Activated naive CD4-positive, alpha-beta T cell treated with anti-CD3 and anti-CD28 coated beads, Interleukin-2, amount 50 U/mL, for 72 hours (primary cell): ENCODE measurements at places on chromosomes 3 and 15.

DNA sequence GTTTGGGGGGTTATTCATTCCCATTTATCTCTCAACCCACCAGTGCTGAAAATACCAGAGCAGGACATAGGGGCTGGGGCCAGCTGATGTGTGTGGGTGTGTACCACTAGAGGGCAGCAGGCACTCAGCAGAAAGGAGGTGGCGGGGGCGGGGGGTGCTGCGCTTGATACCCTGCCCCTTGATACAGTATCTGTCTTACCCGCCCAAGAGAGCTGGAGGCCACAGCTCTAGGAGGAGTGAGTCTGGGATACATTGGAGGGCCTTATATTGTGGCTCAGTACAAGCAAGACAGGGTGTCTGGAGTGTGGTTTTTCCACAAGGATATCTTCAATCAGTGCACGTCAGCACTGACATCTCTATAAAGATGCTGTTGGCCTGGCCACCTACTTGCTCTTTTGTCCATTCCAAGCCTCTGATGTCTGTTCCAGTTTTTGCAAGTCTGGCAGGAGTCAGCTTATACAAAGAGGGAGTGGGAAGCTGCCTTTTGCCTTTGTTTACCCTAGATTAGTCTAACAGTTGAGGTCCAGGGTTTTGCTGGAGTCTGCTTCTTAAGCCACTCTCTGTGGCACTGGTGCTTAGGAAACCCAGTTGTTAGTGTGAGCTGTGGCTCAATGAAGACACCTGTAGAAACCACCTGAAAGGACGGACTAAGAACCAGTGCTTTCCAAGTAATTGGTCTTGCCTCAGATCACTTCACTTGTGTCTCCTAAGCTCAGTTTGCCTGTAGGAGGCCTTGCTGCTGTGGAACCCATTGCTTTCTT is 1.5 kb upstream of the RBM15B start:
- peak; percentile 61 for DNase-seq

DNA sequence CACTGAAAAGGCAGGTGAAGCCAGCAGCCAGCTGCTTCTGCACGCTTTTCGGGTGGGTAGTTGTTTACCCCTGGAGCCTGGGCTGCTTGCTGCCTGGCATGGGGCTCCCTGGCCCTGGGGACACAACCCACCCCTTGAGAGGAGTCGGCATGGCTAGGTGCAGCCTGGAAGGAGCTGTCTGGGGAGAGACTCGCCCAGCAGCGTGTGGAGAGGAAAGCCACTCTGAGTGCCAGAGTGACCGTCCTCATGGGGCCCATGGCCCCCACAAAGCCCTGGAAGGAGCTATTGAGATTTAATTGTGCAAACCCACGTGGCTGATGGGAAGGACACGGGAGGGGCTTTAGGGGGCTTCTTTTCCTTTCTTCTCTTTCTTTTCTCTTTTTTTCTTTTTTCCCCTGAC is 137.5 kb downstream of the OPA1 start:
- DNase-seq: no peak

GRCh38 chr15:89551550-89551949 is 23.7 kb upstream of the TICRR start:
- no peak for DNase-seq

DNA sequence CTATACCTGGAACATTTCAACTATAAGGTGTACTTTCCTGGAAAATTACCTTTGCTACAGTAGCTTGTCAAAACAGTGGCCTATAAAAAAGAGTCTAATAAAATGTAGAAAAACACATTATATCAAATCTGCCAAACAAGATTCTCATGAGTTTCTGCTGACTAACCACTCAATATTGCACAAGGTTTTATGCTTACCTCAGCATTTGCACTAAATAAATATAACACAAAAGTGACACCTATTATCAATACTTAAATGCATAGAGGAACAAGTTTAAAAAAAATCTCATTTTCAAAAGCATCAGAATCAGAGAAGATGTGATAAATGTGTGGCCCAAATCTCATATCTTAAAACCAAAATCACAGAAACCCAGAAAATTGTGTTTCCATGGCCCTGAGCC is 281.4 kb downstream of the RSL24D1 start:
- no peak for DNase-seq

- no peak for DNase-seq
These were observed 92.4 kb downstream of the OXNAD1 start for GRCh38 chr3:16357186-16358121.

DNA sequence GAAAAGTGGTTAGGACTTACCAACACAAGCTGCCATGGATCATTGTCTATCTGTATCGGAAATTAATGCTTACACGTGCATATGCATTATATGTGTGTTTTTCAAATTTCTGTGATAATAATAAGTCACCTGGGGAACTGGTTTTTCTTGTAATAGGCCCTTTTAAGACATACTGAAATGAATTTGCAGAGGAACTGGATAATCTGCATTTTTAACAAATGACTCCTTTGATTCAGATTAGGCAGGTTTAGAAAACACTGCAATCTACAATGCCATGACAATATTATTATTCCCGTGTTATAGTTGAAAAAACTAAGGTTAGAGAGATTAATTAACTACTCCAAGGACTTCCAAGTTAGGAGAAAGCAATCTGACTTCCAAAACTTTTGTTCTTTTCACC is 23.4 kb downstream of the STRIT1 start:
- DNase-seq: no peak

DNA sequence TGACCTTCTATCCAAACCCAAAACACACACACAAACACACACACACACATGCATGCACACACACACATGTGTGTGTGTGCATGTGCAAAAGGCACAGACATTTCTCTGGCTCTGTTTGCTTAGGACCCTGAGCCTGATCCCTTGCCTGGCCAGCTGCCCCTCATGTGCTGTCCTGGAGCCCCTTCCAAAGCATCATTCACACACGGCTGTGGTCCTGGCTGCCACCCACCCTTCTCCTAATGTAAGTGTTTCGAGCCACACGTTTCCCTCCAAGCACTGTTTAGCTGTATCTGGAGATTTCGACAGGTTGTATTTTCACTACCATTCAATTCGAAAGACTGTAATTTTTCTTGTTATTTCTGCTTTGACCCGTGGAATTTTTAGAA is 45.8 kb upstream of the KLF13 start:
- no peak for DNase-seq

DNA sequence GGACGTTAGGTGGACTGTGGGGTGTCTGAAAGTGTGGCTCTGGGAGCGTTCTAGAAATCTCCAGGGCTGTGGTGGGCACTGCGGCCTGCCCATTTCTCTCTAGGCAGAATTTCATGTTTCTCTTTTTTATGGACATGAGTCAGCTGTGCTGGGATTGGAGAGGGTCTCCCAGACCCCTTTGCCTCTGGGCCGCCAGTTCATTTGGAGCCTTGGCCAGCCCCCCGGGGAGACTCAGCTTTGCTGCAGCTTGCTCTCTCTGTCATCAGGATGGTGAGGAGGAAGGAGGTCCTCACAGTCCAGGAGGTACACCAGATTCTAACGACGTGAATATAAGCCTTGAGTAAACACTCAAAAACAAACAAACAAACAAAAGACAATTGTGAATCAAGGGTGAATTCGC is 149.6 kb upstream of the RGMA start:
- DNase-seq: no peak

GRCh38 chr15:41950489-41950888 is 21.9 kb downstream of the EHD4 start:
- DNase-seq: no peak

GRCh38 chr3:188041193-188041592 is 112.8 kb upstream of the LPP start:
- no peak for DNase-seq

- no peak for DNase-seq
These were observed 62.9 kb downstream of the EFCAB12 start for GRCh38 chr3:129365296-129366136.

GRCh38 chr3:50737906-50738598 is 63.3 kb downstream of the DOCK3 start:
- DNase-seq: no peak

GRCh38 chr3:23519314-23520208 is 286.2 kb upstream of the UBE2E1 start:
- DNase-seq: no peak

DNA sequence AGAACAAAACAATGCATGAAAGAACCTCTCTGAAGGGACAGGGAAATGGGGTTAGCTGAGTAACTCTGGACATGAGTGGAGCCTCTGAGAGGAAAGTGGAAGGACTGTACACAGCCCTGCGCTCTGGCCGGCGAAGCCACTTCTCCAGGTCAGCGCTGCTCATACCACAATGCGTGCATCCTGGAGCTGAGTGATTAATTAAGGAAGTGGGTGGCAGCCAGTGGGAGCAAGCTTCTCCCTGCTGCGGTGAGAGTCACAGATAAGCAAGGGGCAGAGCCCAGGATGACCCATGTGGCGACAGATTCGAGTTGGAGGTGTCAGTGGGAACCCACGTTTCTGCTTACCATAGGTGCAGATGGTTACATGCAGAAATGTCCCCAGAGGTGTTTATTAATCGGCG is 48.0 kb downstream of the KLF15 start:
- DNase-seq: no peak

GRCh38 chr3:120796976-120797375 is 54.4 kb downstream of the GTF2E1 start:
- DNase-seq: no peak

GRCh38 chr3:119582178-119582577 is 2.9 kb downstream of the ADPRH start:
- no peak for DNase-seq

DNA sequence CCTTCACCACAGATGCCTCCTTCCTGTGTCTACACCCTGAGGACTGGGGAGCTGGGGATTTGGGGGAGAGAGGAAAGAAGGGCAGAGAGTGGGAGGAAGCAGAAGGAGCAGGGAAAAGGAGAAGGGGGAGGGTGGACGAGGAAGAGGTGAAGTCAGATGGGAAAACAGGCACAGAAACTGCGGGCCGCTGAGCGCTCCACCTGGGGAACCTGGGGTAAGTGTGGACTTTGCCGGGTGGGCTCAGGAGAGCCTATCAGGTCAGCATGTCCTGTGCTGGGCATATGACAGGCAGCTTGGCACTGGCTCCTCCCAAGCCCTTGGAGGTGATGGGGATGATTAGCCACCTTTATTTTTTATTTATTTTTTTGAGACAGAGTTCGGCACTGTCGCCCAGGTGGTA is 62.6 kb downstream of the CORO2B start:
- DNase-seq: no peak

- no peak for DNase-seq
These were observed 294.8 kb upstream of the C2CD4B start for GRCh38 chr15:62459875-62460274.

DNA sequence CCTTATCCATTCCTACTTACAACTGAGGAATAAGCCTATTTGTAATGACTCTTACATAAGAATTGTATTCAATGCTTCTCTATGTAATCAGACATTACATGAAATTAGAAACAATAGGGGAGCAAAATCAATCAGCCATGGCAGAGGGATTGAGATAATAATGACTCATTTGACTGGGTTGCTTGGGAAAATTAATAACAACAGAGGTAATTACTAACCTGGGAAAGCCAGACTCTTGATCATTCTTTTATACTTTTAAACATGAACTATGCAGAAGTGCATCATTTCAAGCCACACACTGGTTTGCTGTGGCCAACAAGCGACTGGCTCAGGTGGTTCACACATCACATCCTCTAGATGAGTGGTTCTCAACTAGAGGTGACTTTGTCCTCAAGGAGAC is 126.3 kb upstream of the CRBN start:
- DNase-seq: no peak

GRCh38 chr3:127984241-127984975 is 67.8 kb upstream of the SEC61A1 start:
- DNase-seq: no peak

DNA sequence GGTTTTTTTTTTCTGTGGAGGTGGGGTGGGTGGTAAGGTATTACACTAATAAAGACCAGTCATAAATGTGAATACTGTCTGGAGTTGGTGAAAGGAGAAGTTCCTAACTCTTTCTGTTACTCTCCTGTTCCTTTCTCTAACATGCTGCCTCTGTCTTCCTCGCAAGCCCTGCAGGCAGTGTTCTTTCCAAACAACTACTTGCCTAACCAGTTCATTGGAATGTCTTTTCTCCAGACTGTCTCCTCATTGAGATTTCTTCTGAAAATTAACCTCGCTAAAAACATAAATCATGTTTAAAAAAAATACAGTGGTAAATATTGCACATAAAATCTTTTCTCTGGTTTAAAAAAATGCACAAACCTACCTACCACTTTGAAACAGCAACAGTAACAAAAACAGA is 135.2 kb downstream of the TP63 start:
- DNase-seq: no peak

GRCh38 chr3:49930922-49931321 is 1.3 kb upstream of the MON1A start:
- no peak for DNase-seq

GRCh38 chr15:101193806-101194545 is 57.9 kb downstream of the CHSY1 start:
- no peak for DNase-seq

DNA sequence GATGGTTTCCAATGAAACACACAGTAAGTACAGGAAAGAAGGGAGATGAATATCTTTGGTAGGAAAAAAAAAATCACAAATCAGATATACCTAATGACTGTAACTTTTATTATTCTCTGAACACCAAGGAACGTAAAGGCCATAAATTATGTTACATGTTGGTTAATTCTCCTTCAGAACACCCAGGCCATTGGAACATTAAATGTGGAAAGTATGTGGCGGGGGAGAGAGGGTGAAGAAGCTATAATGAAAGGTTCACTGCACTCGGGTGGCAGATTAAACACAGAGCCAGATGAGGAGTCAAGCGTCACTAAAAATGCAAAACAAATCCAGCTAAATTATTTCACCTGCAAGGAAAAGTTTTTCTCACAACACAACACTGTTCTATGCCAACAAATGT is 193.8 kb downstream of the FHIT start:
- no peak for DNase-seq

GRCh38 chr15:93829115-93829870 is 402.1 kb upstream of the MCTP2 start:
- no peak for DNase-seq

- DNase-seq: no peak
These were observed 625.0 kb downstream of the MCTP2 start for GRCh38 chr15:94856267-94856854.

DNA sequence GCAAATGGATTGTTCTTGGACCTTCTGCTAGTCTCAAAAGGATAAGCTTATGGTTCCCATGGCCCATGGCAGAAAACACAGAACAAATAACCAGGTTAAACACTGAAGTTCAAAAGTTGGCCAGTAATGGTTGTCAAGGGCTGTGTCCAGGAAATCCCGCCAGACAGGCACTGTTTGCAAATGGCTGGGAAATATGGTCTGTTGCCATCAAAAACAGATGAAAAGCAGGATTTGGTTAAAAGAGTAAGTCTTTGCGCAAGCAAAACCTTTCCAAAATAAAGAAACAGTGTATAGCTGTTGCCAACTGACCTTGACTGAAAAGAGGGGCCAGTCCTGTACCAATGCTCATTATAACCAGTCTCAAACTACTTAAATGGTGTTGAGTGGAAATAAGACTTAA is 58.6 kb downstream of the WWTR1 start:
- DNase-seq: no peak

DNA sequence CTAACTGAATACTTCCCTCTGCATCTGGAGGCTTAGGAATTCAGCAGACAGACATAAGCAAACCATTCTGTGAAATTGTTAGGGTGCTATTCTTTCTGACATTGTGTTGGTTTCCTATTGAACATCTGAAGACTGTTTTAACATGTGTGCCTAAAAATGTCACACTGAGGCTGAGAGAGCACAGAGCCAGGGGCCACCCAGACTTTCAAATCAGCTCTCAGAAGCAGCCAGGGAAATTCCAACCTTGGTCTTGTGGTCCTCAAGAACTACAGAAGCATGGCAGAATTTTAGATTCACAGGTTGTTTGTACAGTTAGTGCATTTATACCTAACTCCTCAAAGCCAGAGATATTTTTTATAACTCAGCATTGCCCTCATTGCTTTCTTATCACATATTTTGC is 929.2 kb upstream of the CFAP20DC start:
- DNase-seq: no peak

GRCh38 chr3:52670621-52671521 is 14.8 kb downstream of the PBRM1 start:
- DNase-seq: peak; percentile 54
